ENCODE measurements at places on chromosomes 7 and 10. TPM values are rescaled to one million over a fixed set of nuclear protein-coding genes. Genes with fewer than 3 reads are reported as not detected.

The HKDC1 gene
- total RNA-seq = 173 TPM

The KNDC1 gene
- total RNA-seq = 1.7 TPM

The GNGT1 gene
- total RNA-seq = not detected

The LEP gene
- not detected for total RNA-seq

The GARIN1A gene
- 0.57 TPM for total RNA-seq

The VENTX gene
- not detected for total RNA-seq

The PDE6C gene
- total RNA-seq = not detected

The CDK14 gene
- 41.6 TPM for total RNA-seq

The SNCG gene
- 144 TPM for total RNA-seq

The KIF5B gene
- total RNA-seq = 76.9 TPM

The FFAR4 gene
- total RNA-seq = 0.25 TPM

The IFIT1B gene
- not detected for total RNA-seq

The TLL2 gene
- total RNA-seq = 0.15 TPM

The CCL26 gene
- not detected for total RNA-seq

The MBLAC1 gene
- total RNA-seq = 1.4 TPM

The NFE2L3 gene
- total RNA-seq = 44.2 TPM

The KCTD7 gene
- 9.8 TPM for total RNA-seq

The CPA1 gene
- not detected for total RNA-seq

The TBC1D12 gene
- 3.9 TPM for total RNA-seq

The SHH gene
- total RNA-seq = not detected

The FGFR2 gene
- not detected for total RNA-seq

The HOXA13 gene
- total RNA-seq = 0.35 TPM

The SAMD9L gene
- 4.1 TPM for total RNA-seq

The UCMA gene
- not detected for total RNA-seq

The ANKRD7 gene
- total RNA-seq = 2.4 TPM

The OR2A5 gene
- total RNA-seq = not detected

The RBM28 gene
- total RNA-seq = 61.1 TPM

The PNLIP gene
- total RNA-seq = not detected

The COX15 gene
- total RNA-seq = 35.2 TPM

The TRIM24 gene
- total RNA-seq = 20.5 TPM

The PIK3CG gene
- not detected for total RNA-seq

The HYCC1 gene
- total RNA-seq = 25.1 TPM

The ZSCAN21 gene
- 9.7 TPM for total RNA-seq

The RABGEF1 gene
- 31.2 TPM for total RNA-seq

The ELAPOR2 gene
- total RNA-seq = 11.0 TPM

The SCRN1 gene
- total RNA-seq = 94.4 TPM

The EGR2 gene
- total RNA-seq = 0.53 TPM

The FGL2 gene
- not detected for total RNA-seq

The EPHB4 gene
- total RNA-seq = 79.4 TPM

The AVL9 gene
- total RNA-seq = 68.8 TPM

The KIAA1549 gene
- 20.2 TPM for total RNA-seq

The AGMO gene
- not detected for total RNA-seq

The ZNF783 gene
- total RNA-seq = 22.2 TPM

The PHKG1 gene
- total RNA-seq = 3.9 TPM

The ASIC3 gene
- 7.6 TPM for total RNA-seq

The ECHDC3 gene
- not detected for total RNA-seq

The RPEL1 gene
- not detected for total RNA-seq

The CHAT gene
- total RNA-seq = not detected

The AKR1D1 gene
- not detected for total RNA-seq

The DGKB gene
- total RNA-seq = 0.48 TPM

The DYDC2 gene
- not detected for total RNA-seq

The NUPR2 gene
- total RNA-seq = not detected

The STEAP4 gene
- total RNA-seq = 12.1 TPM

The CALML3 gene
- total RNA-seq = not detected

The PPP1R9A gene
- total RNA-seq = 11.5 TPM

The CPED1 gene
- 2.4 TPM for total RNA-seq

The CDC14C gene
- total RNA-seq = not detected

The GIMAP8 gene
- not detected for total RNA-seq
